CD4-positive, alpha-beta T cell (primary cell): ENCODE measurements at places on chromosomes 6 and 20.
A peak's percentile ranks its signal among the peaks of the same experiment; 100 is the strongest.

GRCh38 chr20:54208548-54209176, 775 bp downstream of the PFDN4 start:
- DNase-seq = no peak

GRCh38 chr6:127342946-127343808, at the start of gene ECHDC1:
Gene ECHDC1, minus strand, starts transcription at chr6:127343609. Its CDS starts 12,581 bp downstream, at chr6:127331028.
- DNase-seq = peak; percentile 66

GRCh38 chr6:159047891-159048685, 3.3 kb upstream of the TAGAP start:
- DNase-seq = no peak

GRCh38 chr6:80143419-80143937, 37.0 kb downstream of the BCKDHB start:
- DNase-seq = no peak

- no peak for DNase-seq
These were observed 142.0 kb downstream of the UST start for GRCh38 chr6:148888856-148889255.

DNA sequence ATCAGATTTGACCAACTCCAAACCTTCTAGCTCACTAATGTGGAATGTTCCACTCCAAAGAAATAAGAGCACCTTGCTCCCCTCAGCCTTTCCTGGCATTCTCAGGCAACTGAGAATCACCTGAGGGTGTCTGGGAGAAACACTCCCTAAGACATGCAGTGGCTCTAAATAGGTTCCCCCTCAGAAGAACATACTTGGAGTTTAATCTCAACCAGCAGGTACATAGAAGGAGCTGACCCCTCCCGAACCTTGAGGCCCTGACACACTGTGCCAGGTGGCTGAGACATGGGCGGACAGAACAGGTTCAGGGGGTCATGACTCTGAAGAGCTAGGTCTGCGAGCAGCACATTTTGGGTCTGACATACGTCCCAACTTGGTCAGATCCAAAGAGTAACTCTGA, 107.6 kb upstream of the MAP3K4 start:
- no peak for DNase-seq

GRCh38 chr20:23397961-23398360, 23.3 kb downstream of the NAPB start:
- DNase-seq = no peak

- no peak for DNase-seq
These were observed 3.4 kb upstream of the NOL7 start for GRCh38 chr6:13611715-13612114.

DNA sequence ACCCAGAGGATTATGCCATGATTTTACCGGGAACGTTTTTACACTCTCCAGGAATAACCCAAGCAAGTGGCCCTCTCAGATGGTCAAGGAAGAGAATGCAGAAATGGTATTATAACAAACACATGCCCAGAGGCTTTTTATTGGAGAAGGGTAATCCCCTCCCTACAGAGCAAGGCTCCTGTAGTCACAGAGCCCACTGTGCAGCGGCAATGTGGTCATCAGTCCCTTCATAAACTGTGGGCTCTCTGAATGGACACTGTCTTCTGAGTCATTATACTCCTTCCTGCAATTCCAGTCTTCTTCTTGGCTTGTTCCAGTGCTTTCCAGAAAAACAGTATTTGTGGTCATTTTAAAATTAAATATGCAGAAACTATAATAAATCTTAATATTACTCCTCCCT, 74.7 kb downstream of the LAMA4 start:
- DNase-seq = no peak
